ENCODE measurements at places on chromosomes 13 and 19.

DNA sequence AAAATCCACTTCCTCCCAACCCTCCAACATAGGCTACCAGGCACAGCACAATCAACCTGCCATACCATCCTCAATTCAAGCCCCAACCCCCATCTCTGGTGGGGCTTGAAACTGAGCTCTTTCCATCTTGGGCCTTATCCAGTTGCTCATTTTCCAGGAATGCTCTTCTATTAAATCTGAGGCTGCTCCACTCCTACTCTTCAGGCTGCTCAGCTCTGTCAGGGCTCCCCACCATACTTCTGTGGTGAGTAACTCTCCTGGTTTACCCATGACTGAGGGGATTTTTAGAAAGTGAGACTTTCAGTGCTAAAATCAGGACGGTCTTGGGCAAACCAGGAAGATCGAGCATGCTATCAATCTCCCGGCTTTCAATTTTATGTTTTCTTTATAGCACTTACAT lies 512.8 kb downstream of the LMO7 start:
- no peak for DNase-seq

GRCh38 chr13:32581177-32581786 lies 5.0 kb upstream of the PDS5B start:
- no peak for DNase-seq

GRCh38 chr19:41321600-41322270 lies 11.8 kb downstream of the CCDC97 start:
- DNase-seq = peak; percentile 37

GRCh38 chr13:32316028-32316339 lies 676 bp downstream of the BRCA2 start:
- DNase-seq = no peak

DNA sequence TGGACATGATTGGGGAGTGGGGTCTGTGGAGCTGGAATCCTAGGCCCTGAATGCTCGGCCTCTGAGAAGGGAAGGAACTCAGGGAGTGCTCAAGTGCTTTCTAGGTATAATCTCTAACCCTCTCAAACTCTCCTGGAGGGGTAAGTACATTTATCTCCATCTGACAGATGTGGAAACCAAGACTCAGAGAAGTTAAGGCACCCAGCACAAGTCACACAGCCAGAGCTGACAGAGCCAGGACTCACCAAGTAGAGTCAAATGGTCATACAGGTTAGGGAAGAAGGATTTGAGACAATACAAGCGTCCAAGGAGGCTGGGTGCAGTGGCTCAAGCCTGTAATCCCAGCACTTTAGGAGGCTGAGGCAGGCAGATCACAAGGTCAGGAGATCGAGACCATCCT lies 12.9 kb upstream of the LYPD3 start:
- no peak for DNase-seq

- no peak for DNase-seq
Measured at GRCh38 chr19:31962561-31962996, 382.8 kb upstream of the ZNF507 start.

DNA sequence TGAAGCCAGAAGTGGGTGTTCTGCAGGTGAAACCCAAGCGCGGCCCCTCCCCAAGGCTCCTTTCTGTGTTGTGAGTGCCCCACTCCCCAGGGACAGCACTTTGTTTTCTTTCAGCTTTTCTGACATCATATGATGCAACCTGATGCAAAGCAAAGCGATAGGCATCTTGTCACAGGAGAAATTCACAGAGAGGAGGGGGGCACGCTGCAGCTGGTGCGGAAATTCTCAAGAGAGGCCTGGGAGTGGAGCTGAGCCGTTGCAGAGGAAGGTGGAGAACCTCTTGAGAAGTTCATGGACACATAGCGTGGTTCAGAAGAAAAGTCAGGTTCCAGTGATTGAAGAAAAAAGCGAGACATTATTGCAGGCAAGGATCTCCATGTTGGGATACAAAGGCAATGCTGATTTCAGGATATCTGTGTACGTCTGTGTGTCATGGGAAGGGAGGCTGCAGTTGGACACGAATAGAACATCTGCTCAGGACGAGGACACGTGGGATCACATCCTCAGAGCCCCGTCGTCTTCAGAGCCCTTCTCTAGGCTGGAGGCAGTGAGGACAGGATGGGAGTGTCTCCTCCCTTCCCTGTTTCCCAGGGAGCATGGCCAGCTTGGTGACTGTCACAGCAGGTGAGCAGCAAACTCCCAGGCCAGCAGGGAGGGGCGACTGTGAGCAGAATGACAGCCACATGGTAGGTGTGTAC lies 79.2 kb downstream of the IRS2 start:
- no peak for DNase-seq

Measured in lower leg skin (tissue), 4 donors.